ENCODE measurements at places on chromosomes 3 and 15.
A peak's percentile ranks its signal among the peaks of the same experiment; 100 is the strongest.

GRCh38 chr15:100648951-100649350, 46.6 kb downstream of the ASB7 start:
- no peak for DNase-seq

DNA sequence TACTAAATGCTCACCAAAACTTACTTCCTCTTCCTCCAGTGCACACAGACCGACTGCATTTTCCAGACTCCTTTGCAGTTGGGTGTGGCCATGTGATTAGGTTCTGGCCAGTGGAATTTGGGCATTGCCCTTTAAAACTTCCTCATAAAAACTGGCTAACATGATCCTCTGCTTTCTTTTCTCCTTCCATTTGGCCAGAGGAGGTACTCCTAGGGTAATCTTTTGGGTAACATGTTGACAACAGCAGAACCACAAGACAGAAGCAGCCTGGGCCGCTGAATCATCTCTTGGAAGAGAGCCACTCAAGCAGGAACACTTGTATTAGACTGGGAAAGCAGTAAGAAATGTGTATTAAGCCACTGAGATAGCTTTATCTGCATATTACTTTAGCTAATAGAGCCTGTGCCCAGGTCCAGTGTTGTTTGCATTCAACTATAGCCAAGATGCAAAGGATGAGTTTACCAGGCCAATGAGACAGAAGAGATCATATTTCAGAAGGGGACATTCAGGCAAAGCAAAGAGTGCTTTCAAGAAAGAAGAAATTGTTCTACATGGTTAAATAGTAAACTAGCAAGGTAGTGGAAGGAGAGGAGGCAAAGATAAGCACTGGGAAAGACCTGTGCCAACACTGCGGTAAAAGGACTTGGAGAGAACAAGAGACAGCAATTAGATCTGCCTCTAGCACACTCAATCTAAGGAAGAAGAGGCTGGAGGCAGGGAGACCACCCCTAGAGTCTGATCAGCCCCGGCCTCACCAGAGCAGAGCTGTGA, 79.8 kb downstream of the PLCH1 start:
- peak; percentile 87 for DNase-seq

- no peak for DNase-seq
Measured at GRCh38 chr3:167978071-167978470, 117.7 kb downstream of the GOLIM4 start.

DNA sequence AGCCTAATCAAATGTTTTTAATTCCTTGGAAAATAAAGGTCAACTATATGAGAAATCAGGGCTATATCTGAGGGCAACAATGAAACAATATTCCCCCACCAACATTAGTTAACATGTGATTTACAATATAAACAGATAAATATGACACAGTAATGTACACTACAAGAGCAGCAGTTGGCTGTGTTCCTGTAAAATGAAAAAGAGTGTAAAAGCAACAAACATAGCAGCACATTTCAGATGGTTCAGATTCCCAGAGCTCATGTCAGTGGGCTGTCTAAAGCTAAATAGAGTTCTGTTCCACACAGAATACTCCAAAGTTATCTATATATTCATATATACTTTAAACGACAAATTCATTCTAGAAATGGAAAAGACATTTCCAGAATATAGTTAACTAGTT, 42.6 kb downstream of the ANKRD28 start:
- peak; percentile 12 for DNase-seq

GRCh38 chr3:25306705-25307104, 121.4 kb upstream of the RARB start:
- DNase-seq, result no peak

DNA sequence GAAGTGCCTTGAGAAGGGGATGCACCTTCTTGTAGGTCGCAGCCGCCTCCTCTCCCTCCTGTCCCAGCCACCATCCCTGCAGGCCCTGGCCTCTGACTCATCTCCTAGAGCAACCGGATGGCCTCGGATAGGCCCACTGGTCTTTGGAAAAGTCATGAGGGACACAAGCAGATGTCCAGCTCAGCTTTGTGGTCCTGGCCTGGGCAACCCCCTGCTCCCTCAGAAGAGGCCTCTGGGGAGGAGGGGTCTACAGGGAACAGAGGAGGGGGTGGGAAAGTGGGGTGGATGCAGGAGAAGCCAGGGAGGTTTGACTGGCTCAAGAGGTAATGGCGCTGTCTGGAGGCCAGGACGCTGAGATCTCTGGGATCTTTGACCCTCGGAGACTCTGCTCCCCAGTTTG, 259.2 kb upstream of the TLE3 start:
- no peak for DNase-seq

DNA sequence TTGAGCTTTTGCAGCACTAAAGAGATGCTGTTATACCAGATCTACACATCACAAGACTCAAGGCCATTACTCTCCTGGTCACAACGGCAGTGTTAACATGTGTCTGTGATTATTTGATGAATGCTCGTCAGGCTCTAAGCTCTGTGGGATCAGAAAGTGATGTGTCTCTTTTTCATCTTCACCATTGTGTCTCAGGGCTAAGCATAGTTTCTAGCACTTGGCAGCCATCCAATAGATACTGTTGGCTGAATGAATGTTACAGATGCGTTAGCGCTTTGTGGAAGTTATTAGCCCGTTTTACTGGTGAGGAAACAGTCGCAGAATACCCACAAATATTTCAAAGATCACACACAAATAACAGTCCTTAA, 1.2 kb upstream of the FAM81A start:
- DNase-seq, result no peak

DNA sequence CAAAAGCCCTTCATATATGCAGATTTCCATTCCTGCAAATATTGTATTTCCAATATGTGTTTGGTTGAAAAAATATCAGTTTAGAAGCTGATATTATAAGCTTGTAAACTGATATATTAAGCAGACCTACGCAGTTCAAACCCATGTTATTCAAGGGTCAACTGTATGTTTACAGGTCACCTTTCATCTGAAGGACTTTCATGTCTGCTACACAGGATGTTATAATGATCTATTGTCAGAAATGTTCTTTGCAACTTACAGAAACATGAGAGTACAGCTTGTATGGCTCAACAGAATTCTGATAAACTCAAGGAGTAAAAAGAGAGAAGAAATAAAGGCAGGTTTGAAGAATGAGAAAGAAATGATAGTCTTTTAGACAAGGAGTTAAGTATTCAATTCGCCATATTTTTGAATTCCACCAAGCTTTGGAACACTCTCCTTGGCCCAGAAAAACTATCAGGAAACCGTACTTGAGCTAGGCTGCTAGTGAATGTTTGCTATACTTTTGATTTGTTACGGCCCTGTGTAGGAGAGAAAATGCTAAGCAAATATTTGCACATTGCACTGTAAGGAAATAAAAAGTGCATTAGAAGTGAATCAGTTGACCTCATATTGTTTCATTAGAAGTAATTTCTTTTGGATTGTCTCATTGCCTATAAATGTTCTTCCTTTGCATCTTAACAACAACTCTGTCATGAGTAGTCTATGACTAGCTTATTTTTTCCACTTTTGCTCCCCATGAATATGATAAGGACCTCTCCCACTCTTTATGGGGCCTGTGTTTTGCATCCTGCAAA, 81.2 kb downstream of the NEK11 start:
- DNase-seq, result no peak

DNA sequence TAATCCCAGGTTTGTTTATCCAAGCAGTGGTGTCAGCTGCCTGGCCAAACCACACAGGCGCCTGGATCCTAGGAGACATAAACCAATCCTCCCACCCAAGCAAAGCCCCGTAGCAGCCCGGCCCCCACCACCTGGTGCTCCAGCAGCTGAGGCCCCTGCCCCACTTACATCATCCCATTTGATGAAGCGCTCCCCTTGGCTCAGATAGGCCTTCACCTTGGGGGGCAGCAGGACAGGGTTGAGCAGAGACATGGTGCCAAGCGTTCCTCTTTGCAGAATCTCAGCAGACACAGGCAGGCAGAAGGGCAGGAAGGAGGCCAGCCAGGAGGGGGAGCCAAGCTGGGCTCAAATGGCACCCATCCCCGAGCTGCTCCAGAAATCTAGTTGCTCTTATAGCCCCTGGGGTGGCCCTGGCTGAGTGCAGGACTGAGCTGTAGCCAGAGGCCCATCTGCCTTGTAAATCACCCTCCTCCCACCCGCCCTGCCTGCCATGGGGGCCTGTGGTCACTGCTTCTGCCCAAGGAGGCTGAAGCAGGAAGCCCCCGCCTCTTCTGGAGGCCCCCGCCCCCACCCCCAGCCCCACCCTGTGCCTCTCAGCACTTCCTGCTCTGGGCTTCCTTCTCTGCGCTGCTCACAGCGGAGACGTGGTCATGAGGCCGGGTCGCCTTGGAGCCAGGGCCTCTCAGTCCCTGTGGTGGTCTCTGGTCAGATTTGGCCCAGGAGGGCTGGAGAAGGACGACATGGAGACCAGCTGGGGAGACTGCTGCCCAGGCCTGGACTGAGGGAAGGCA, at the start of gene PLCB2:
PLCB2 (minus strand) TSS at position 515 of the 791 bp plus-strand sequence; CDS start at position 252, 263 bp downstream.
- no peak for DNase-seq

GRCh38 chr15:63514531-63514943, 10.1 kb downstream of the USP3 start:
- peak; percentile 84 for DNase-seq

DNA sequence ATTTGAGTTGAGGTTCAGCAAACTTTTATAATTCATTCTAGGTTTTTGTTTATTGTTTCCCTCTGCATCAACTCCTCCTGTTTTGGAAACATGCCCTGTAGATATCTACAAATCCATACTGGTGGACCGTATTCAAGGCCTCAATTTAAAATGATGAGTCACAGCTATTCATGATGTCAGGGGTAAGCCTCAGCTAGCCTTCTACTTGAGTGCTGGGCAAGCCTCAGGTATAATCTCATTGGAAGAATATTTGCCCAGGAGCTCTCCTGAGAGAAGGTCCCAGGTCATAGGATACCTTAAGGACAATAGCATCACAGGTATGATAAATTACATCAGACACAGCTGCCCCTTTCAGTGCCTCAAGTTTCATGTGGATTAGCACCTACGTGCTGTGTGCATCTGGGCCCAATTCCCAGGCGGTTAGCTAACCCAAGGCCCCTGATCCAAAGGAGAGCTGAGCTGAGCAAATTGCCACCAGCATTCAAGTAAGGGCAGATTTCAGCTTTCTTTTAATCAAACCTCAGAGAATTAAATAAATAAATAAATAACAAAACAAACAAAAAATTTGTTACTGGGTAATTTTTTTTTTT, 87.5 kb downstream of the KCNMB2 start:
- no peak for DNase-seq

DNA sequence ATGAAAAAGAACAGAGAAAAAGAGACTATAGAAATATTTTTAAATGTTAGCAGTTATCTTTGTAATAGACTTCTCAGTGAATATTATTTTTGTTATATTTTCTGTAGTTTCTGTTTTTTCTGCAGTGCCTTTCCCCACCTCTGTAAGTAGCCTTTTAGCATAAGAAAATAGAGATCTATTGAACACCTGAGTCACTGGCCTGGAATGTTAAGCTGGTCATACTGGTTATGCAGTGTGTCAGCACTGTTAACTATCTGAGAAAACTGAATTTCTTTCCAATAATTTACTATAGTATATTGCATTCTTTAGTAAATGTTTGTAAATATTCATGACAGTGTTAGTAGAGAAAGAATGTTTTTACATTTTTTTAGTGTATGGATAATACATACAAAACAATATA, 79.8 kb downstream of the NECTIN3 start:
- peak; percentile 16 for DNase-seq

- no peak for DNase-seq
Measured at GRCh38 chr15:69434238-69434637, 18.4 kb upstream of the RPLP1 start.

GRCh38 chr3:171028025-171028778, 1.7 kb upstream of the SLC2A2 start:
- no peak for DNase-seq

- no peak for DNase-seq
Measured at GRCh38 chr15:70535071-70535954, 228.0 kb downstream of the UACA start.

DNA sequence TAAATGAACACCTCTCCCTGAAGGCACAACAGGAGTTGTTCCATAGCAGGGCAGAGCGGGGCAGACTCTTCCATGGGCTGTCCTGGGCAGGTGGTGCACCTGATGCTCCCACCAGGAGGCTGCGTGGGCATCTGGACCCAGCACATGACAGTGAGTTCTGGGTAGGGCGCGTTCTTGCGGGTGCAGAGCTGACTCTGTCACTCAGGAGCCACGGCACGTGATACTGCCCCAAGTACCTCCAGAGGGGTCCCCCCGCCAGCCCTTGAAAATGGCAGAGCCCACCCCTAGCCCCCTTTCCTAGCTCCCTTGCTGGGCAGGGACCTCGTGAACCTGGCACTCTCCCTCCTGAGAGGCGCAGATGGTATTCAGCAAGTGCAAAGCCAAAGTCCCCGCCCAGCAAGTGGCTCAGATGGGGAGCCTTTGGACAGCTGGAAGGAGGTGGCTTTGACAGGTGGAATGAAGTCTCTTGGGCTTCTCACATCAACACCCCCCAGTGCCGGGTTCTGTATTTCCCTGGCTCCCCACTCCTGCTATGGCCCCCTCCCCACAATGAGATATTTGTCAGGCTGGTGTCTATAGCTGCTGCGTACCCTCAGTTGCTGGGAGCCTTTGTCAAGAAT, 172.1 kb downstream of the TBC1D2B start:
- no peak for DNase-seq

DNA sequence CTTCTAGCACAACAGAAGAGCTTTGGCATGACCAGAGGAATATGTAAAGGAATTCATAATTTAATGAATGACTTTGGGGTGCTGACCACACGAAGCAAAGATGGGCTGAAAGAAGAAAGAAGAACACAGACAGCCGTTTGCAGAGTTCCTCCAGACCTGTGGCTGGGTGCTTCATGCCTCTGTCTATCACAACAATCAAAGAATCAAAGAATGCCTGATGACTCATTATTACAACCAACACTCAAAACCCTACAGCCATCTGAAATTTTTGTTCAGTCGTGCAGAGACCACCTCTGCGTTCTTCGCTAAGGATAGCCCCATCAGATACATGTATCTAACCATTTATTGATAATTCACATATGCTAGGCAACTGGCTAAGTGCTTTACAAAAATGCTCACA, 129.0 kb upstream of the PRICKLE2 start:
- DNase-seq, result no peak

- no peak for DNase-seq
Measured at GRCh38 chr15:58650102-58650501, 99.4 kb downstream of the ADAM10 start.

All from fibroblast of the conjunctiva (primary cell).